ENCODE measurements at places on chromosomes 4 and X. TPM values are rescaled to one million over a fixed set of nuclear protein-coding genes. Genes with fewer than 3 reads are reported as not detected.

DNA sequence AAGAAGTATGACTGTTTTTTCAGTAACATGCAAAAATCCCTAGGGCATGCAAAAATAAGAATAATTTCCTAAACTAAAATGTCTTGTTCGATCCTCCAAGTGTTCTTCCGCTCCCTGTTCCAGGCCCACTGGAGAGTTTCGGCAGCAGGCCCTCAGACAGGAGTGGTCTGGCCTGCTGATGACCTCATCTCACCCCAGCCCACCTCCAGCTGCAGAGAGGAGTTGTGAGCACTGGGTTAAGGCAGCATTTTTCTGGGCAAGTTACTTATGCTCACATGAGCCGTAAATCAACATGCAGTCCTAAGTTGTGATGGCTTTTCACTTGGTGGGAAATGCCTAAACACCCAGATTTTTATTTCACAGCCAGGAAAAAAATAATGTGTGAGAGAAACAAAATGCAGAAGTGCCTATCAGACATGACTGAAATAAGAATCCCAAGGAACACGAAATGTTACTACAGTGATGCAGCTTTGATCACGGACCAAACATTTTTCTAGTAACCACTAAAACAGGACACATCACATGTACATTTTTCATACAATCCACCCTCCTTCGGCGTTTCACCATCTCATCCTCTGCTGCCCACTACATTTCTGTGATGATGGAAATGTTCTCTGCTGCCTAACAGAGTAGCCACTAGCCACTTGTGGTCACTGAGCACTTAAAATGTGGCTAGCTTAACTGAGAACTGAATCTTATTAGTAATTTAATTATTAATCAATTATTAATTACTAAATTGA lies 153.3 kb upstream of the TBL1X start:
- no peak overlapping the region for H3K27ac ChIP-seq
- no peak for DNase-seq
- H3K4me3 ChIP-seq: no peak overlapping the region
- no peaks in the 10 kb centered on the region for H3K4me1 ChIP-seq

DNA sequence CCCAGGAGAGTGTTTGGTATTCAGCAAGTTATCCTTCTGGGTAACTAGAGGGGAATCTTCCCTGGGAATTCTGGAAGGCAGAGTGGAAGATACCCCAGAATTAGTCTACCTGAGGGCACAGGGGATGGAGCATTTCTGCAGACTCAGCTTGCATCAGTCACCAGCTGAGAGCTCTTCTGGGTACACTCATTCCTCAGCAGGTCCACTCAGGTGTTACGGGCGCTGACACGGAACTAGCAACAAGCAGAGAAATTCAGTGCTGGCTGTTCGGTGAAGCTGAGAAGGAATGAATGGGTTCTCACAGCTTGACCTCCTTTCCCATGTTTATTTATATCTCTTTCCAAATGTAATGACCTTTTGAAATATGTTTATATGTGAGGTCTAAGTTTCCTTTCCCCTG lies 106.0 kb upstream of the PNPLA4 start:
- no peak overlapping the region for H3K27ac ChIP-seq
- no peaks in the 10 kb centered on the region for H3K27me3 ChIP-seq
- H3K4me1 ChIP-seq: peaks cover 3% of the 10 kb centered on the region
- DNase-seq: no peak

- DNase-seq: peak; percentile 9
- H3K27ac ChIP-seq: no peak overlapping the region
- H3K4me3 ChIP-seq: no peak overlapping the region
- H3K4me1 ChIP-seq: peaks cover 2% of the 10 kb centered on the region
These were observed 36.7 kb downstream of the DIAPH2 start for GRCh38 chrX:96721354-96721753.

DNA sequence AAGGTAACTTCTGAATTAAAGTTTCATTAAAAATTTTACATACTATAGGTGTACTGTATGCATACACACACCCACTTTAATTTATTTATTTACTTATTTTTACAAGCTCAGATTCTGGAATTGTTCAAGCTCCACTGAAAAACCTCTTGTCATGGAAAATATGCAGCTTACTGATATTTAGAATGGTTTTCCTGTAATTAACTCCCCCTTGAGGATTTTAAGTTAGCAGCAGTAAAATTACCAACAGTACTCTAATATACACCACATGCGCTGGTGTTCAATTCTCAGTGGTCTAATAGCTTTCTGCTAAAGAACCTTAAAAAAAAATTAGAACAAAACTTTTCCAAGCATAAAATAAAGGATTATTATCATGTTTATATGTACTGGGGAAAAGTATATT lies 12.0 kb downstream of the MAB21L2 start:
- DNase-seq: no peak
- H3K27ac ChIP-seq: no peak overlapping the region
- peaks cover 2% of the 10 kb centered on the region for H3K36me3 ChIP-seq
- H3K4me3 ChIP-seq: no peak overlapping the region

GRCh38 chr4:115113506-115114106 lies at the start of gene NDST4:
Gene NDST4 (minus strand): TSS chr4:115113620. CDS start chr4:115077036, 36,584 bp downstream.
- no peaks in the 10 kb centered on the region for H3K4me1 ChIP-seq
- no peak within 1 kb of the TSS for H3K27ac ChIP-seq
- H3K4me3 ChIP-seq: no peak within 1 kb of the TSS

DNA sequence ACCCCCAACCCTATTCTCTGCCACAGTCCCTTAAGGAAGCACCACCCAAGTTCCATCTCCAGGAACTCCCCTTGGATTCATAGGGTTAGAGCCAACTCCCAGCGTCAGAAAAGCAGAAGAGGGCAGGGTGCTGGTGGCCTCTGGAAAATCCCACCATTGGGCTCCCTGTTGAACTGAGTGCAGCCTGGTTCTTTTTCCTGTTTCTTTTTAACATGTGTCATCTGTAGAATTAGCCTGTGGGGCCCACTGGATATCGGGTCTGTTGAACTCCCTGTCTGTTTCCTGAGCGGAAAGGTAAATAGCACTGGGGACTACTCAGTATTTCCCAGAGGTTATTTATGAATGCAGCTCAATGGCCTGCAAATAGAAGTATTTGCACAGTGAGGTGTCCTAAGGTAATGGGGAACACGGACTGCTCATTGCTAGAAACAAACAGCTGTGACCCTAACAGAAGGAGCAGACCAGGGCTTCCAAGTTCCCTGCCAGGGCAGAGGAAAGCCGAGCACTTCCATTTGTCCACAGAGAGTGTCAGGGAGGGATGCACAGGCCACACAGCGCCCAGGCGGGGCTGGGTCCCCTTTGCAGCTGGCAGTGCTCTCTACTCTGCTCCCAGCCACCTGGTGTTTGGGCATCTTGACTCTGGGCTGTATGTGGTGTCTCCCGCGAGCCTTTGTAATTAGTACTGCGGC lies 102.6 kb downstream of the FHDC1 start:
- H3K36me3 ChIP-seq: no peaks in the 10 kb centered on the region
- DNase-seq: no peak
- no peak overlapping the region for H3K4me3 ChIP-seq
- H3K27ac ChIP-seq: peak overlapping the region; percentile 13
- no peaks in the 10 kb centered on the region for H3K27me3 ChIP-seq
- H3K4me1 ChIP-seq: peaks cover 12% of the 10 kb centered on the region

DNA sequence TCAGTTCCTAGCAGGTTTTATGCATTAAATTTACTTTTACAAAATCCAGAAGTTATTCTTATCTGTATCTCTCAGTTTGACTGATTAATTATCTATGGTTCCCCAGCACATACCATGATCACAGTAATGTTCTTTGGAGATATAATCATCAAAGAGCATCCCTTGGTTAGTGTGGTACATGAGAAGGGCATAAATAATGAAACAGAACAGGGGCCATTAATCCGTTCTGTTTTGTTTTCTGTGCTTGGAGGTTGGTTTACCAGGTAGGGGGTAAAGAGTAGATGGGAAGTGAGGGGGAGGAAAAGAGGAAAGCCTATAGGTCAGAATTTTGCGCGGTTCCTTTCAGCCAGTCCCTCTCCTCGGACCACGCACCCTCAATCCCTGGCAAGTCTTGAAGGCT lies 718.7 kb upstream of the TENM3 start:
- no peaks in the 10 kb centered on the region for H3K27me3 ChIP-seq
- H3K27ac ChIP-seq: no peak overlapping the region
- H3K36me3 ChIP-seq: no peaks in the 10 kb centered on the region
- DNase-seq: no peak
- no peak overlapping the region for H3K4me3 ChIP-seq
- H3K4me1 ChIP-seq: no peaks in the 10 kb centered on the region

DNA sequence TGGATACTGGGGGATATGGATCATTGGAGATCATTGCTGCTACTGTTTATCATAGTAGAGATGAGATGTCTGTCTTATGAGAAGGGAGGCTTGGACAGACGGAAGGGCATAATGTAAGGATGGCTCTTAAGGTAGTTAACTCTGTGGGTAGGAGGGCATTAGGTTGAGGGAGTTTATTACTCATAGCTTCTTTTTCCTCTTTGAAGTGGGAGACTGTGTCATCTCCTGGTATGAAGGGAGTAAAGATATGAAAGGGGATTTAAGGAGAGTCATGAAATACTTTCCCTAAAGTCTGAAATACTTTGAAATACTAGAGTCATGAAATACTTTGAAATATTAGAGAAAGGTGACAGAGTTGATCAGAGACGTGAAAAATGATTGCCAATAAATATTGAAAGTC lies 255.5 kb upstream of the PITX2 start:
- H3K27ac ChIP-seq: peak overlapping the region; percentile 34
- no peaks in the 10 kb centered on the region for H3K4me1 ChIP-seq
- H3K4me3 ChIP-seq: no peak overlapping the region
- H3K36me3 ChIP-seq: no peaks in the 10 kb centered on the region

- no peak overlapping the region for H3K27ac ChIP-seq
- H3K36me3 ChIP-seq: no peaks in the 10 kb centered on the region
- H3K4me1 ChIP-seq: no peaks in the 10 kb centered on the region
- H3K27me3 ChIP-seq: no peaks in the 10 kb centered on the region
- H3K4me3 ChIP-seq: no peak overlapping the region
These were observed 102.7 kb upstream of the SORBS2 start for GRCh38 chr4:185914583-185915199.

DNA sequence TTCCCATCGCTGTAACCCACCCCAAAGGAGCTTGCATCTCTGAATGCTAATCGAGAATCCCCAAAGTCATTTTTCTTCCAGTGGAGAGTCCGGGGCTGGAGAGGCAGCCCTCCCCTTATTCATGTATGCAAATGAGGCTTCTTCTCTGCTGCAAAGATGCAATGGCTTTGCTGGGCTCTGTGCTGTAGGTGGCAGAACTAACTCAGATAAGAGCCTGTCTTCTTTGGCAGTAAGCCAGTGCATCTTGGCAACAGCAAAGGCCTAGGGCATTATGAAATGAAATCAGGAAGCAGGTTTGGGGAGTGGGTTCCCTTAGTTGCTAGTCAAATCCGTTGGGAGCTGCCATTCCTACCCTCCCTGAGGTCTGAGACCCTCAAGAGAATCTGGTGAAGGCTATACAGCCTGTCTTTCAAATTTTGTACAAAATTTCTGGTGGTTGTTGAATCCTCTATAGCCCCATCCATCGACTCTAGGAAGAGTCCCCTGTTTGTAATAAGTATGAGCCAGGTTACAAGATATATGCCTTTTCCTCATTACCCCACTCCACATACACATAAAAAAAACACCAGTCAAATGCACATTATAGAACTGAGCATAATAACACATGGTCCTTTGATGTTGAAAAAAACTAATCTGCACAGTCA lies 290.6 kb upstream of the TAPT1 start:
- H3K4me3 ChIP-seq: no peak overlapping the region
- H3K27me3 ChIP-seq: no peaks in the 10 kb centered on the region
- H3K27ac ChIP-seq: no peak overlapping the region
- no peaks in the 10 kb centered on the region for H3K36me3 ChIP-seq

- H3K4me1 ChIP-seq: no peaks in the 10 kb centered on the region
- H3K4me3 ChIP-seq: no peak overlapping the region
- H3K27ac ChIP-seq: no peak overlapping the region
- H3K27me3 ChIP-seq: no peaks in the 10 kb centered on the region
- DNase-seq: peak; percentile 18
These were observed 90.3 kb upstream of the TBL1X start for GRCh38 chrX:9374555-9374954.

GRCh38 chr4:120053911-120054310 lies 12.7 kb downstream of the MAD2L1 start:
- H3K4me3 ChIP-seq: no peak overlapping the region
- no peaks in the 10 kb centered on the region for H3K27me3 ChIP-seq
- no peaks in the 10 kb centered on the region for H3K36me3 ChIP-seq

GRCh38 chr4:76270244-76271175 lies 19.0 kb downstream of the FAM47E start:
- H3K27me3 ChIP-seq: no peaks in the 10 kb centered on the region
- peaks cover 10% of the 10 kb centered on the region for H3K36me3 ChIP-seq
- H3K4me1 ChIP-seq: no peaks in the 10 kb centered on the region
- DNase-seq: no peak
- H3K27ac ChIP-seq: no peak overlapping the region

- no peaks in the 10 kb centered on the region for H3K27me3 ChIP-seq
- H3K27ac ChIP-seq: no peak overlapping the region
- H3K36me3 ChIP-seq: no peaks in the 10 kb centered on the region
These were observed 144.6 kb downstream of the SH3KBP1 start for GRCh38 chrX:19742826-19743225.

GRCh38 chrX:140933016-140933415 lies 69.4 kb upstream of the SPANXB1 start:
- no peaks in the 10 kb centered on the region for H3K27me3 ChIP-seq
- DNase-seq: no peak
- H3K4me1 ChIP-seq: no peaks in the 10 kb centered on the region
- H3K4me3 ChIP-seq: no peak overlapping the region
- H3K36me3 ChIP-seq: no peaks in the 10 kb centered on the region
- H3K27ac ChIP-seq: no peak overlapping the region

GRCh38 chrX:20372533-20372932 lies 105.8 kb upstream of the RPS6KA3 start:
- no peak overlapping the region for H3K4me3 ChIP-seq
- H3K36me3 ChIP-seq: no peaks in the 10 kb centered on the region
- no peaks in the 10 kb centered on the region for H3K4me1 ChIP-seq
- no peaks in the 10 kb centered on the region for H3K27me3 ChIP-seq
- DNase-seq: peak; percentile 16

GRCh38 chrX:154654372-154654771 lies 993 bp upstream of the CTAG2 start:
- no peak for DNase-seq
- no peaks in the 10 kb centered on the region for H3K27me3 ChIP-seq
- no peak overlapping the region for H3K27ac ChIP-seq
- no peaks in the 10 kb centered on the region for H3K36me3 ChIP-seq

The GAGE12H gene
- polyA plus RNA-seq: not detected

The NEUROG2 gene
- polyA plus RNA-seq: not detected

The H2BW2 gene
- not detected for polyA plus RNA-seq

The GPR119 gene
- not detected for polyA plus RNA-seq

Measured in small intestine (tissue), 16 donors.